ENCODE measurements at places on chromosomes 1 and 21.

- no peak for DNase-seq
These were observed 217.4 kb downstream of the FGGY start for GRCh38 chr1:59514061-59514909.

GRCh38 chr1:35726450-35727433, 8.1 kb upstream of the C1orf216 start:
- peak; percentile 44 for DNase-seq

- DNase-seq: no peak
These were observed 495.8 kb upstream of the ADAMTS5 start for GRCh38 chr21:27462726-27463125.

GRCh38 chr1:240189386-240189989, 97.8 kb downstream of the FMN2 start:
- DNase-seq: peak; percentile 1

- no peak for DNase-seq
These were observed 142.5 kb downstream of the SYT2 start for GRCh38 chr1:202567738-202568137.

DNA sequence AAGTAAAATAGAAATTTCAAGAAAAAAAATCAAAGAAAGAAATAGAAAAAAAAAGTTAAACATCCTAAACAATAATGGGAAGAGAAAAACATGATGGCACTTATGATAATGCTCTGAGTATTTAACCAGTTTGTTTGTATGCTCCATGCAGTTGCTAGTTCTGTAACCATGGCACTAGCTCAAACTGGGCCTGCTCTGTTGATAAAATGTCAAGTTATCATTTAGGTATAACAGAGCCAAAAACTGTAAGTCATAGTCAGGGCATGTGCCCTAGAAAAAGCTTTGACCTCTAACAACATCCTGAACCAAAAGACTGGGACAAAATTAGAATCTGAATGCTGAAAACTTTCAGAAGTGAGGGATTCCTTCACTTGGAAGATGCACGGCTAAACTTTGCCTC, 148.9 kb downstream of the KCNT2 start:
- DNase-seq: no peak

GRCh38 chr1:34885405-34886247, 26.1 kb upstream of the SMIM12 start:
- DNase-seq: peak; percentile 3

DNA sequence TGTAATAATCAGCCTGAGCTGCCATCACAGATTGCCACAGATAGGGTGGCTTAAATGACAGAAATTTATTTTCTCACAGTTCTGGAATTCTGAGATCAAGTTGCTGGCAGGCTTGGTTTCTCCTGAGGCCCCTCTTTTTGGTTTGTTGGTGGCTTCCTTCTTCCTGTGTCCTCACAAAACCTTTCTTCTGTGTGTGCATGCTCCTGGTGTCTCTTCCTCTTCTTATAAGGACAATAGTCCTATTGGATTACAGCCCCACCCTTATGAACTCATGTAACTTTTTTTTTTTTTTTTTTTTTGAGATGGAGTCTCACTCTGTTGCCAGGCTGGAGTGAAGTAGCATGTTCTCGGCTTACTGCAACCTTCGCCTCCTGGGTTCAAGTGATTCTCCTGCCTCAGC, 41.0 kb upstream of the F3 start:
- DNase-seq: no peak

- no peak for DNase-seq
These were observed 4.7 kb upstream of the PCSK9 start for GRCh38 chr1:55034476-55035133.

DNA sequence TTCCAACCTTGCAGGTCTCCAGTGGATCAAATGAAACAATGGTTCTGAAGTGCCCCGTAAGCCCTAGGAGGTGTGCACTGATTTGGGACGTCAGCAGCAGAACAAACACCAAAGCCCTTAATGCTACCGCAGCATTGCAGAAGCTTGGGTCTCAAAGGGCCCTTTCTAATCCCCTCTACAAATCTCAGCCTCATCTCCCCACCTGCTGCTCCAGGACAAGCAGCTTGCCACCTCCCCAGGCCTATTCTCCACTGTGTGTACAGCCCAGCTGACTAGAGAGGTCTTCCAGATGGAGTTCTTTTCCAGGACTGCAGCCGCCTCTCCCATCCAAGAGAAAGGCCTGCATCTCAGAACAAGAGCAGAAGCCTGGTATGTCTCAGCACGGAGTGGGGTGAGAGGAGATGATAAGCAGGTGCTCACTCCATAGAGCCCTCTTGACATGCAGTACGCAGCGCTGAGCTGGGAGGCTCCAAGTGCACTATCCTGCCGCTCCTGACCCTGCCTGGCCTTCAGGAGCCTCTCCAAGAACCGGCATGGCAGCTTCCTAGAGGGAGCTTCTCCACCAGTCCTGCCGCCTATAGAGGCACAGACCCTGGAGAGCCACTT, 46.3 kb downstream of the MRPL37 start:
- no peak for DNase-seq

GRCh38 chr1:178946855-178947676, 76.2 kb upstream of the ANGPTL1 start:
- DNase-seq: no peak

DNA sequence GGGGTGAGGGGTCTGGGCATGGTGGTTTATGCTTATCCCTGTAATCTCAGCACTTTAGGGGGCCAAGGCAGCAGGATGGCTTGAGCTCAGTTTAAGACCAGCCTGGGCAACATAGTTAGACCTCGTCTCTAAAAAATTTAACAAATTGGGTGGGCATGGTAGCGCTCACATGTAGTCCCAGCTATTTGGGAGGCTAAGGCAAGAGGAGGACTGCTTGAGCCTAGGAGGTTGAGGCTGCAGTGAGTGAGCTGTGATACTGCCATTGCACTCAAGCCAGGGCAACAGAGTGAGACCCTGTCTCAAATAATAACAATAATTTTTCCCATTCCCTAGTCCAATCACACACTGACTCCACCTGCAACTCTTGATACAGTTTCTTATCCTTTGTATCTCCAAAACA, 6.3 kb downstream of the WASF2 start:
- no peak for DNase-seq

GRCh38 chr21:37799211-37800056, 116.8 kb downstream of the KCNJ6 start:
- DNase-seq: no peak

DNA sequence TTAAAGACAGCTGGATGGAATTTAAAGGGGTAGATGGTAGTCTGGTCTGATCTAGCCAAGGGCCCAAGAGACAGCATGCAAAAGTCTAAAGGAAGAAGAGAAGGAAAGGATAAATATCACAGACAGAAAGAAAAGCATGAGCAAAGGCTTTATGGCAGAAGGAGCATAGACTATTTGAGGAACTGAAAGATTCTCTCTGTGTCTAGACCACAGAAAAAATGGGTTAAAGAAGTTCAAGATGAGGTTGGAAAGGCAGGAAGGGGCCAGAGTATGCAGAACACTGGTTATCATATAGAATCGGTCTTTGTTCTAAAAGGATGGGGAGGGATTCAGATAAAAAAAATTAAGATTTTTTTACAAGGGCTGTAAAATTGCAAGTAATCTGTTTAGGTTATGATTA, 136.8 kb upstream of the SGIP1 start:
- no peak for DNase-seq

GRCh38 chr1:151158326-151158725, 1.9 kb downstream of the TNFAIP8L2 start:
- no peak for DNase-seq

DNA sequence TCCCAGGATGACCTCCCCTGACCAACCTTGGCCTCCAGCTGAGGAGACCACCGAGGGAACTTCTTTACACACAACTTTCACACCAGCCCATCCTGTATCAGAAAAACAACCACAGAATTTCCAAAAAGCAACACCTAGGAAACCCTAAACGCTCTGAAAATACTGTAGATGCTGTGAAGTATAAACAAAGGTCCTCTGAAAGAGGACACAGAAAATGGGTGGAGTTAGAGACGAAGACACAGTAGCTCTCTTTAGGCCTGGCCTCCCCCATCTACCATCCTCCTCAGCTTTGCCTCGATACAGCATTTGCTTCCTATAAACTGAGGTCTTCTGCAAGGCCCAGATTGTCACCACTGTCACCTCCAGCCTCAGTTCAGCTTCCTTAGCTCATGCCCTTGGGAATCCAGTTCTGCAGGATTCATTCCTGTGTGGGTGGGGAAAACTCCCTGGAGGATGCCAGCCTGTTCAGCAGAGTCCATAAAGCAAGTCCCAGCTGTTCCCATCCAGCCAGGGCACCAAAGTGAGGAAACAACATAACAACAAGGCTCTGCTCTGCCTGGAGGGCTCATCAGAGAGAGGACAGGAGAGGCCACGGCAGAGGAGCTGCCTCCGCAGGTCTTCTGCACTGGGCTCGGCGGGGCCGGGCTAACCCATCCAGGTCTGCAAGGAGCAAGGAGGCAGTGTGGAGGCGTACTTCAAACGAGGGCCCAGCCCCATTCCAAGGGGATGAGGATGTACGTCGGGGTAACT, 15.0 kb downstream of the PIK3C2B start:
- no peak for DNase-seq

- no peak for DNase-seq
These were observed 7.2 kb downstream of the GPN2 start for GRCh38 chr1:26882696-26883463.

- DNase-seq: no peak
These were observed 44.2 kb downstream of the ARHGEF11 start for GRCh38 chr1:157001304-157001703.

DNA sequence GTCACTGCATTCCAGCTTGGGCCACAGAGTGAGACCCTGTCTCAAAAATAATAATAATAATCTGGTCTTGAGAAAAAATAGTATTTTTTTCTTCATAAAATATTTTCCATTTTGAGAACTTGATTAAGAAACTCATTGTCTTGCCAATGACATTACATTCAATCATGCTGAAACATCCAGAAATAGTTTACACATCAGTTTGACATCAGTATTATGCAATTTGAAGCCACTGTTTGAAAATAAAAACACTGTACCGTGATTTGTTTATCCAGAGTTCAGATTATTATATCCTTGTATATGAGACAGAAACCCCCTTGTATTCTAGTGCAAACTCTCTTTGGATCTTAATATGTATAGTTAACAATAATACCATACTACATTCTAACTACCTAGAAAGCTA, 6.9 kb downstream of the FMO2 start:
- no peak for DNase-seq

- no peak for DNase-seq
These were observed 6.3 kb downstream of the PROK1 start for GRCh38 chr1:110457206-110457605.

GRCh38 chr1:77776007-77776700, 3.3 kb upstream of the MIGA1 start:
- DNase-seq: no peak

DNA sequence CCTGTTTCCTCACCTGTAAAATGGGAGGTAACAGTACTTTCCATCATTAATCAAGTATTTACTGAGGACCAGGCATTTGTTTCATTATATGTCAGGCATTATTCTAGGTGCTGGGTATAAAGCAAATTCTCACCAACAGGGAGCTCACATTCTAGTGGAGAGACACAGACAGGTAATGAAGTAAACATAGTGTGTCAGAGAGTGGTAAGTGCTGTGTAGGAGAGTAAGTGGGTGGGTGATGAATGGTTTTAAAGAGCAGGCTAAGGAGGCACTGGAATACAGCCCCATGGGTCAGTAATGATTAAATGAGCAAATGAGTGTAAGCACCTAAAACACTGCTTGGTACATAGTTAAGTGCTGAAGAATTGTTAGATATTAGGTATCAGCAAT, 60.4 kb downstream of the DNTTIP2 start:
- DNase-seq: no peak

- DNase-seq: no peak
These were observed 151.8 kb upstream of the RAB4A start for GRCh38 chr1:229119161-229119560.

- no peak for DNase-seq
These were observed 15.8 kb downstream of the APP start for GRCh38 chr21:26154753-26155152.

DNA sequence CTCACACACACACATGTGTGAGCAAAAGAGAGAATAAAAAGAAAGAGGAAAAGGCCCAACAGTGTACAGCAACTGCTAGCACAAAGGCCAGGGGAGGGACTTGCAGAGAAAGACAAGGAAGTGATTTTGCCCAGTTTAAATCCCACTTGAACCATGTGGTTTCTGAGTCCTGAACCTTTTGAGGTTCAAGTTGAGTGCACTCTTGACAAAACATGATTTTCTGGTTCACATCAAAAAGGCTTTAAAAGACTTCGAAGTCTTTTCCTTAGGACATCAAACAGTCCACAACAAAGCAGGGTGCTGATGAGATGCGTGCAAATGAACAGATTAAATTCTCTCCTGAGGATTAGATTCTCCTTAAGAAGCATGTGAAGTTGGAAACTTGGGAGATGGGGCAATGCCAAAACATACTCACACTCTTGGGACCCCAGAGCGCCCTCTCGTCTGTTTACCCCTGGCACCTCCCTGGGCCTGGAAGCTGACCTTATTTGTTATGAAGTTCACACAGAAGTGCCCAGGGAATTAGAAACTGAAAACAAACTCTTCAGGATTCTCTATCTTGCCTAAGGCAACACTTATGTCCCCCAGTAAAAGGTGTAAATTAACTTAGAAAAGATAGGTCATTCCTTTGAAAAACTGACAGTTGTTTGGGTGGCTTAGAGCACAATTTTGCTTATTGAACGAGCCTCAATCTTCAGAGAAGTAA, 31.5 kb downstream of the RNF220 start:
- DNase-seq: no peak

DNA sequence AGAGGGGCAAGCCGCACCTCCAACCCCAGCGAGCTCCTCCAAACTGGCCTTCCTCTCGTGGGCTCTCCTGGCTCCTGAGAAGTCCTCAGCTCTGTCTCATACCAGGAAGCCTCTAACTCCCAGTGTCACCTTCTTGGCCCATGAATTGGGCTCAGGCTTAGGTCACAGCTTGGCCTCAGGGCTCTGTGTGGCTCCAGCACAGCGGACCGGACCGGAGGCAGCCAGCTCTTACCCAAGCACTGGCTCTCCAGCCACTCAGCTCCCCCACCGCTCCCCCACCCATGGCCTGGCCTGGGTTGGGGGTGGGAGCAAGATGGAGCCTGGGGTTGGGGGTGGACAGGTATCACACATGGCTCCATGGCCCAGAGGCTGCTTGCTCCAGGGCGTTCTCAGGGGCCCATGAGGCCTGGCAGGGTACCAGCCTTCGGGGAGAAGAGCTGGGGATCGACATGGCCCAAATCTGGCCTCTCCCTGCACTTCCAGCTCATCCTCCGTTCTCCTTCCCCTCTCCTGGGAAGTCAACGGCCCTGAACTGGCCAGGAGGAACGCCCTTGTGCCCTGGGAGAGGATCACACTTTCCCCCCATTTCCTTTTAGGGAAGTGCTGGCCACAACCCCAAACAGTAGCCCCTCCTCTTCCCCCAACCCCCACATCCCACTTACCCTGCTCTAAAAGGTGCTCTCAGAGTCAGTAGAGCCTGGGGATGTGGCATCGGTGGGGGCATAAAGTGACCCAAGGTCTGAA, 97.5 kb downstream of the CASZ1 start:
- DNase-seq: no peak

- no peak for DNase-seq
These were observed 9.0 kb downstream of the ARHGEF2 start for GRCh38 chr1:155969377-155969791.

DNA sequence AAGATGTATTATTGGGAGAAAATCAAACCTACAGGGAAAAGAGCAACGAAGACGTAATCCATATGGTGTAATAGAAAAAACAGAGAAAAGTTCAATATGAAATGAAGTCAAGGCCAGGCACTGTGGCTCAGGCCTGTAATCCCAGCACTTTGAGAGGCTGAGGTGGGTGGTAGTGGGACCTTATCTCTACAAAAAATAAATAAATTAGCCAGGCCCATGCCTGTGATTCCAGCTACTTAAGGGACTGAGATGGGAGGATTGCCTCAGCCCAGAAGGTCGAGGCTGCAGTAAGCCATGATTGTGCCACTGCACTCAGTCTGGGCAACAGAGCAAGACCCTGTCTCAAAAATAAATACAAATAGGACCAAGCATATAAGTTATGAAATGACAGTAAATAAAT, 11.4 kb downstream of the DESI2 start:
- no peak for DNase-seq
